ENCODE measurements at places on chromosomes 7 and 10. TPM values are rescaled to one million over a fixed set of nuclear protein-coding genes. Genes with fewer than 3 reads are reported as not detected.

CNPY1 gene
- total RNA-seq, result not detected

ZNF503 gene
- total RNA-seq, result 11.6 TPM

GPRIN2 gene
- total RNA-seq, result 6.3 TPM

ELFN1 gene
- total RNA-seq, result not detected

NPTX2 gene
- total RNA-seq, result 40.5 TPM

GSTO1 gene
- total RNA-seq, result 108 TPM

MTPN gene
- total RNA-seq, result 60.8 TPM

MYO1G gene
- total RNA-seq, result not detected

ADCYAP1R1 gene
- not detected for total RNA-seq

CDHR1 gene
- not detected for total RNA-seq

LRRN3 gene
- not detected for total RNA-seq

SLC25A28 gene
- total RNA-seq, result 21.4 TPM

LIPF gene
- not detected for total RNA-seq

MYOZ1 gene
- total RNA-seq, result not detected

KBTBD2 gene
- total RNA-seq, result 29.6 TPM

PTN gene
- total RNA-seq, result not detected

GPR85 gene
- total RNA-seq, result not detected

SLC16A12 gene
- 2.6 TPM for total RNA-seq

DHTKD1 gene
- 26.0 TPM for total RNA-seq

SLC26A5 gene
- not detected for total RNA-seq

NOC3L gene
- 25.2 TPM for total RNA-seq

RSPH10B gene
- total RNA-seq, result not detected

TDRD1 gene
- total RNA-seq, result not detected

Measured in Caki2 (cell line).